Breast epithelium (tissue), 4 donors: ENCODE measurements at places on chromosomes 2 and 18.

- H3K27ac ChIP-seq = peak overlapping the region; percentile 17
- DNase-seq = no peak
- no peaks in the 10 kb centered on the region for H3K27me3 ChIP-seq
Observed at GRCh38 chr2:96806468-96807126, 9.5 kb upstream of the CNNM3 start.

- H3K4me1 ChIP-seq = no peaks in the 10 kb centered on the region
- H3K27ac ChIP-seq = no peak overlapping the region
Observed at GRCh38 chr18:44466997-44467396, 213.7 kb upstream of the SETBP1 start.

DNA sequence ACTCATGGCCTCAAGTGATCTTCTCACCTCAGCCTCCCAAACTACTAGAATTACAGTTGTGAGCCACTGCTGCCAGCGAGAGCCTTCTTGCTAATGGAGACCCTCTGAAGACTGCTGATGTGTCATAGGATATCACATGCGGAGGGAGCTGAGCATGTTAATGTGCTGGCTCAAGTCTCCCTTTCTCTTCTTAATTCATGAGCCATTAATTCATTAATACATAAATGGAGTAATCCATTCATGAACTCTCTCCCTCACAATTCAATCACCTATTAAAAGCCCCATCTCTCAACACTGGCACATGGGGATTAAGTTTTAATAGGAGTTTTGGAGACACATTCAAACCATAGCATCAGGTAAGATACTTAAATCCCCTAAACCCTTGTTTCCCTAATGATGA lies 54.8 kb downstream of the SYT4 start:
- no peaks in the 10 kb centered on the region for H3K36me3 ChIP-seq
- H3K4me3 ChIP-seq = no peak overlapping the region
- H3K27ac ChIP-seq = no peak overlapping the region

DNA sequence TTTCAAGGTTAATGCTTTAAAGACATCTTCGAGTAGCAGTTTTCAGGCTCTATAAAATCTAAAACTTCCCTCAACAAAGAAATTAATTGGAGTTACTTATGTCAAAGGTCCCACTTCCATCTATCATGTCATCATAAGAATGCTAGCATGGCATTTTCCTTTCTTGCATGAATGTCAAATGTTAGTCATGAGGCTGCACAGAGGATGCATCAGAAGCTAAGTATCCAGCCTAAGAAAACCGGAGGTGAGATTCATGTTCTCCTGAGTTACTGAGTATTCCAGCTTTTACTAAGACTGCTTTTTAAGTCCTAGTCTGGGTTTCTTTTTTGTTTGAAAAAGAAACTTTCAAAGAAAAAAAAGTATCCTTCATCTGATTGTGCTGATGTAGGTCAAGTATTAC lies 130.6 kb upstream of the CDH19 start:
- H3K4me3 ChIP-seq = no peak overlapping the region
- no peak overlapping the region for H3K27ac ChIP-seq
- no peaks in the 10 kb centered on the region for H3K27me3 ChIP-seq
- H3K36me3 ChIP-seq = no peaks in the 10 kb centered on the region

DNA sequence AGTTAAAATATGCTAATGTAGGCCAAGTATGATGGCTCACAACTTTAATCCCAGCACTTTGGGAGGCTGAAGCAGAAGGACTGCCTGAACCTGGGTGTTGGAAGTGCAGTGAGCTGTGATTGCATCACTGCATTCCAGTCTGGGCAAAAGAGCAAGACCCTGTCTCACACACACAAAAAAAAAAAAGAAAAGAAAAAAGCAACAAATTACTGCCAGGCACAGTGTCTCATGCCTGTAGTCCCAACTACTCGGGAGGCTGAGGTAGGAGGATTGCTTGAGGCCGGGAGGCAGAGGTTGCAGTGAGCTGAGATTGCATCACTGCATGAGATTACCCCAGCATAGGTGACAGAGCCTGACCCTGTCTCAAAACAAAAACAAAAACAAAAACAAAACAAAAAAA lies 110.6 kb downstream of the PRELID3A start:
- H3K4me3 ChIP-seq = no peak overlapping the region
- no peaks in the 10 kb centered on the region for H3K36me3 ChIP-seq
- no peak overlapping the region for H3K27ac ChIP-seq
